Motor neuron (in vitro differentiated cells): ENCODE measurements at places on chromosomes 3 and 15.

DNA sequence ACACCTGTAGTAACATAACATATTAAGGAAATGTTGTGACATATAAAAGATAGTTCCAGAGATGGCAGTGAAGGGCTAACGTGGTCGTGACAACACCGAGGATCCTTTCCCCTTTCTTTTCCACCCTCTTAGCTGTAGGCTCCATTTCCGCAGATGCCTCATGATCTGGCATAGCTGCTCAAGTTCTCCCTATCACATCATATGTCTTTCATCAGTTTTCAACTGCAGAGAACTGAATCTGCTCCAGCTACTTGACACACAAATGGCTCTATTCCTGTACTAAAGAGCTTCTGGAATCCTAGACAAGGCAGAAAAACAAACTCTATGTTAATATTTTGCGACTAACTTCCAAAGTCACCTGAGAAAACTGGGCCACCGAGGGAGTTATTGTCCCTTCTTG lies 275.0 kb upstream of the SLCO3A1 start:
- no peak for ATAC-seq

- ATAC-seq, result peak; percentile 60
These were observed 12.6 kb downstream of the HAPLN3 start for GRCh38 chr15:88882785-88883184.

GRCh38 chr3:47261301-47261700 lies 21.3 kb downstream of the KIF9 start:
- ATAC-seq, result no peak

- no peak for ATAC-seq
These were observed 1.8 kb downstream of the ITIH1 start for GRCh38 chr3:52779011-52779836.

DNA sequence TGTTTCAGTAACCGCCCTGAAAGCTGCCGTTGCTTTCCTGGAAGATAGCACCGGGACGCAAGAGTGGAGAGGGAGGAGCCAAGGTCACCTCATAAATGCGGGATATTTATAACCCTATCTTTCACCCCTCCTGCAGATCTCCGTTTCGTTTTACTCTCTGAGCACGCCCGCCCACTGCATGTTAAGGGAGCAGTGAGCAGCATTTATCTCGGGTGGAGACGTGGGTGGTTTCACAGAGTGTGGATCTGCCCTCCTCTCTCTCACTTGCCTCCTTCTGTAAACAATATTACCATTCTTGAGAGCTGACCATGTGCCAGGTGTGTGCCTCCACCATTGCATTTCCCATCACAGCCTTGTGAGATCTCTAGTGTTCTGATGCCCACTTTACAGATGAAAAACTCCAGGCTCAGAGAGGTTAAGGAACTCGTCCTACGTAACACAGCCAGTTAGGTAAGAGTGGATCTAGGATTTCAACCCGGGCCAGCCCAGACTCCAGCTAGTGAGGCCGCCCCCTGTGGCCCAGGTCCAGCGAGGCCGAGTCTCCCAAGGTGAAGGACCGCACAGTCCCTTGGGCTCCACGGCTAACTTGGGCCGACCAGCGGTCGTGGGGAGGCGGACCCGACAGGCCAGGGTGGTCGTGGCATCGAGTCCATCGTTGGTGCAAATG lies 16.9 kb upstream of the SEMA4B start:
- peak; percentile 50 for ATAC-seq

DNA sequence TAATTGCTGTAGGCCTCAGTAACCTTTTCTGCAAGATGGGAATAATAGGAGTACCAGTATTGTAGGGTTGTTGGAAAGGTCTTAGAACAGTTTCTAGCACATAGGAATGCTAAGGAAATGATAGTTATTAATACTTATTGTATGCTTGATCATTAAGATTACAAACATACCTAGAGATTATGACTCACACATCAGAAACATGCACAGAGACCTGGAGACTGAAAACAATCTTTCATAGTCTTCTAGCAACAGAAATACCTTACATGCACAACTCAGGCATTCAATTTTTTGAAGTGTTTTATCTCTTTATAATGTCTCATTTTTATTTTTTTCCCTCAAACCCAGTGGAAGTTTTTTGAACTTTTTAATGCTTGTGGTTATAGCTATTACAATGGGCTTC lies 104.4 kb upstream of the ZBTB20 start:
- no peak for ATAC-seq

DNA sequence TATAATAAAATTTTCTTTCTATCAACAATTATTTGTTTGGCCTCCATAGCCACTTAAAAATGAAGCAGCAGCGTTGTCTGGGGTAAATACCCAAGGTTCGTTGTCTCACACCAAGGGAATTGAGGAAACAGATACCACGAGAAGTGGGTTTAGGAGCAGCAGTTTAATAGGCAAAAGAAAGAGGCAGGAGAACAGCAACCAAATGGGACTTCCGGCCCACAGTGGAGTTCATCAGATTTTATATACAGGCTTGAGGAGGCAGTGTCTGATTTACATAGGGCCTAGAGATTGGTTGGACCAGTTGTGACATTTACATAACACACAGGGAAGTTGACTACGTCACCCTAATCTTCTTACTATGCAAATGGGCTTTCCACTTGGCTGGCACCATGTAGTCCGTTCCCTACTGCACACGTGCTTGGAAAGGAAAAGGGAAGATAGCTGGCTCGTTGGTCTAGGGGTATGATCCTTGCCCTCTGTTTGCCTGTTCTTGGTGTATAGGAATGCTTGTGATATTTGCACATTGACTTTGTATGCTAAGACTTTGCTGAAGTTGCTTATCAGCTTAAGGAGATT lies 61.5 kb upstream of the SETMAR start:
- peak; percentile 60 for ATAC-seq

- no peak for ATAC-seq
These were observed 24.5 kb downstream of the LPP start for GRCh38 chr3:188178293-188178936.

DNA sequence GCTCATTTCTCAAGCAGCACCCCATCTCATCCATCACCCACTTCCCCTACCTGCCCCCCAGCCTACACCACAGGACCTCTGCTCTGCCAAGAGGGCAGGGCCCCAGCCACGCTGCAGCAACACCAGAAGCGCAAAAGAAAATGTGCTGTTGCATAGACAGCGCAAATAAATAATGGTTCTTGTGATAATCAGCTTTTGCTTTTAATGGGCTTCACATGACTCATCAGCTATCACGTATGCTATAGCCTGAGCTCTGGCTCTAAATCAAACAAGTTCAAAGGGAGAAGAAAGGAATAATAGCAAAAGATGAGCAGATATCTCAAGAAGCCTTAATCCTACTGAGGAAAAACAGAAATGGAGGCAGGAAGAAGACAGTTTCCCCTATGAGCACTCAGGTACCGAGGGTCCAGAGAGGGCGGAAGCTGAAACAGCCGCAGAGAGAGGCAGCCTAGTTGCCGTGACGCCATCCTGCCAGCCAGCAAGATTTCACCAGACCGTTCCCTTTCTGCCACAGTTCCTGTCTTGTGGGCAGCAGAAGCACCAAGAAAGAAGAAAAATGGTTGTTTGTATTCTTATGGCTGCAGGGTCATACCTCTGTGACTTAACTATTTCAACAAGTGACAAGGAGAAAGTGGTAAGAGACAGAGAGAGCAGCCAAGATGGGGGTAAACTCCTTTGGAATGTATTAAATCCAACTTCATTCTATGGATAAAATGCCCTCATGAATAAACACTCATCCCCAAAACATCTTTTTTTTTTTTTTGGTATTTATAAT lies 22.0 kb downstream of the RAB27A start:
- peak; percentile 55 for ATAC-seq

- ATAC-seq, result no peak
These were observed 18.5 kb downstream of the DENND4A start for GRCh38 chr15:65773386-65774111.

DNA sequence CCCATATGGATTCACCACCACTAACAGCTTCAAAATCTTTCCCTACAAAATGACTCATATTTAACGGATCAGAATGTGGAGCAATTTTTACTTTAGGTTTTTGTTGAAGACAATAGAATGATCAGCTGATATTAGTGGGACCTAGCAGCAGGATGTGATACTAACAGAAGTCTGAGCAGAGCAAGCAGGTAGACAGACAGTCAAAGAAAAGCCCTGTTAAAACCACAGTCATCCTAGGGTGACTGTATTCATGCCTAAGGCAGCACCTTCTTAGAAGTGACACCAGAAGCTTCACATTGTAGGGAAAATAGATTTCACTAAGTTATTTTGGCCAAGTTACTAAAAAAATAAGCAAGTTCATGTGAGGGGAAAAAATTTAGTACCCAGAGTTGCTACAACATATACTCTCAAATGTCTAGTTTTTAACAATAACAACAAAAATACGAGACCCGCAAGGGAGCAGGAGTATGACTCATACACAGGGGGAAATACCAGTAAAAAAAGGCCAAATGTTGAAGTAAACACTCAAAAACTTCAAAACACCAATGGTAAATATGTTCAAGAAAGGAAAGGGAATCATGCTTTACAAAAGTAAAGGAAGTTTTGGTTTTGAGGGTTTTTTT lies 590.9 kb downstream of the EPHA3 start:
- ATAC-seq, result no peak

DNA sequence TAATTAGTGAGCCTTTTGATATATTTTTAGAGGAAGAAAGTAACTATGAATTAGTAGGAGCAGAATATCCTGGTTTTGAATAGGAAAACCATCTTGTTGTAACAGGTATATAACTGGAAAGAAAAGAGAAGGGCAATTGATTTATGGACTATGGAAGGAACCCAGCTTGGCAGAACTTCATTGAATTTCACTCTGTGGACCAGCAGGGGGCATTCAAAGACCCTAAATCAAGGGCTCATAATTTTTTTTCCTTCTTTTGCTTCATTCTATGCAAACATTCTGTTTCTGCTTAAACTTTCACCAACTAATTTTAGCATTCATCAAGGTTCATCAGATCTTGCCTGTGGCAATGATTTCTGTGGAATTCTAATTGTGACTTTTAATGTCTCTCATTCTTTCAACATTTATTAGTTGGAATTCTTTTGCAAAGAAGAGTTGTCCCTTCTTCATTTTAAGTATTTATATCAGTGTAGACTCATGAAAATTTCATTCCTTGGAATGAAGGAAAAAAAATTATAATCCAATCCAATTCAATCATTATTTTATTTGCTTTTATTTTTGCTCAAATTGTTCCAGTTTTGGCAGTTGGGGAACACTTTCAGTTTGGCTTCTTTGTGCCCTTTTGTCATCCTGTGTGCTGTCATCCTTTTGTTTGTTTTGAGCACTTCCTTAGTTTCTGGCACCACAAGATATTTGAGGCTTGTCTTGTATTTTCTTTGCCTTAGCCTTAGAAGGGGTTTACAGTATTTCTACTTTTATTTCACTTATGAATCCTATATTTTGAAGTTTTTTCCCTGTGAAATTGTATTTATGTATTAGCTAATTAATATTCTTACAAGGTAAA lies 30.4 kb downstream of the NXPE3 start:
- ATAC-seq, result no peak

DNA sequence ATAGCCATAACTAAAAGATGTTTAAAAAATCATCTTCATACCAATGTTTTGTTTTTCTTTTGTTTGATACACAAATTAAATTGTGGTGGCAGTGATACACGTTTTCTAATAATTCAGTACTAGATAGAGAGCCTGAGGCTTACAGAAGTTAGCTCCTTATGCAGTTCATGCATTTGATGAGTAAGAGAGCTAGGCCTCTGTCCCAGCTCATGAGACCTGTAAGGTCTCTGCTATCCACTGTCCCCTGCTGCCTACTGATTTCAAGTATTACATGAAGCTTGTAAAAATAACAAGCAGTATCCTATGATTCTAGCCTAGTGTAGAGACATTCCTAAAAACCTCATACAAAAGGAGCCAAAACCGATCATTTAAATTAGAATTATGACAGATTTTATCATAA lies 144.5 kb downstream of the MBNL1 start:
- peak; percentile 48 for ATAC-seq

DNA sequence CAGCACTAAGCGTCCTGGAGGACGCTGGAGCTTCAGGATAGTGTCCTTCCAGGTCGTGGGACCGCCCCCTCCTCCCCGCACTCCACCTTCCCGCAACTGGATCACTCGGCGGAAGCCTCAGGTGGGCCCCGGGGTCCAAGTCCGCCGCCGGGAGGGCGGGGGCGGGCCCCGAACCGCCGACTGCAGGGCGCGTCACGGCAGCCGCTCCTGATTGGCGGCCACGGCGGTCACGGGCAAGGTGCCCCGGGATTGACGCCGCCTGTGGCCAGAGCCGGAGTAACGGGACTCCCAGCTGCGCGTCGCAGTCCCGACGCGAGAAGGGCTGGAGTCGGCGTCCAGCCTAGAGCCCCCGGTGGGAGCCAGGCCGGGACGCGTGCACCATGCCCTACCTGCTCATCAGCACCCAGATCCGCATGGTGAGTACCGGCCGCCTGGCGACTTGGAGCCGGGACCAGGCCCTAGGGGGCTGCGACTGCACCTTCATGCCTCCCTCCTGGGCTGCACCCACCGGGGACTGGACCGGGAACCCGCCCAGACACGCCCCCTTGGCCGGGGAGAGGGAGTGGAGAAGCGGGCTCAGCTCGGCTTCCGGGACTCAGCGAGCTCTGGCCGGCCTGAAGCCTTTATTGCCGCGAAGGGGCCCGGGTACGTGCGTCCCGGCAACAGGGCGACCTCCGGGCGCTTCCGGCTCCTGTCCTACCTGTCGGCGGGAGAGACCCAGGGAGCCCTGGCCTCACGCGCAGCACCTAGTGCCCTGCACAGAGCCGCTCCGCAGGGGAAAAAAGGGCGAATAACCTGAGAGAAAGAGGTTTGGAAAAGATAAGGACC lies at the start of gene GCHFR:
GCHFR (plus strand) TSS at position 268 of the 828 bp plus-strand sequence; CDS start at position 381, 113 bp downstream.
- peak; percentile 82 for ATAC-seq

DNA sequence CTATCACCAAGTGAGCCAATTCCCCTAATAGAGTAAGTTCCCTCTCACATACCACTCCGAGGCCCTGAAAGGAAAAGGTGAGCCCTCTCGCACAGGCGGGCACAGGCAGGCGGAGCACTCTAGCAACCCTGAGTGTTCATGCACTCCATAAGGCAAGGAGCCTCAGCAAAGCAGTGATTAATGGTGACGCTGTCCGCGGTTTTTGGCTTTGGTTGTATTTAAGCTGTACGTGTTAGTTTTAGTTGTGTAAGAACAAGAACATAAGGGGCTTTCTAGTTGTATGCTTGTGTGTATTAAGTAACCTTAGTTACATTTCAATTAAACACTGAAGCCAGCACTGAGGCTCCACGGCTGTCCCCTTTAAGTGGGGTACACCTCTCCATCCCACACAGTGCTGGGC lies 33.1 kb downstream of the KLHL25 start:
- no peak for ATAC-seq
